NCI-H2029 treated with DMSO at 0.1 percent for 48 hours (cell line): ENCODE measurements at places on chromosomes 11 and 22.

- DNase-seq: no peak
Observed at GRCh38 chr11:37411289-37411688, 813.3 kb upstream of the RAG2 start.

DNA sequence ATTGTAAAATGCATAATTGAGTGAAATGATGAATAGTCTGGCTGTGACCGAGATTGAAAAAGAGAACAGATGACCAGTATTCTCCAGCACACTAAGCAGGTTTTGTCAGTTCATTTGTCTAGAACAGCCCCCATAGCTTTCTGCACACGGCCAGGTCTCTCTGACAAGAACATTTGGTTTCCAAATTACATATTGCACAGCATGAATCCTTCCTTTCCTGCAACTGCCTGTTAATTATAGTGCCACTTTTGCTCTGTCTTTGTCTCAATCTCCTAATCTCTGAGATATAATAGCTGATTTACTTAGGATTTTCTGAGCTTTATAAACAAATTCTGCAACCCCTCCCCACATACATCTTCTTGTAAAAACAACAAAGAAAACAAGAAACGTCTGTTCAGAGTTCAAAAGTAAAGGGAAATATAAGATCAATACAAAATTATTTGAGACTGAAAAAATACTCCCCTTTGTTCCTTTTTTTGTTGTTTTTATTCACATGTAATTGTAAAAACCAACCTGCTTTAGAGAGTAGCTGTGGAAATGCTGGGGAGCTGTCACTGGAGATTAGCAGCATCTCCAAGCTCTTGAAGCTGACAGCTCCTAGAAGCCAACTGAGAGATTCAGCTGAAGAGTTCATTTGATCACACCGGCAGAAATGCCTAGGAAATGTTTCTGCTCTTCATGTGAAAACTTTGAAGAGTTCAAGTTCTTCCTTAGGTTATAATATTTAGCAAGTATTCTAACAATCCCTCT is 998.1 kb downstream of the DLG2 start:
- DNase-seq: no peak

DNA sequence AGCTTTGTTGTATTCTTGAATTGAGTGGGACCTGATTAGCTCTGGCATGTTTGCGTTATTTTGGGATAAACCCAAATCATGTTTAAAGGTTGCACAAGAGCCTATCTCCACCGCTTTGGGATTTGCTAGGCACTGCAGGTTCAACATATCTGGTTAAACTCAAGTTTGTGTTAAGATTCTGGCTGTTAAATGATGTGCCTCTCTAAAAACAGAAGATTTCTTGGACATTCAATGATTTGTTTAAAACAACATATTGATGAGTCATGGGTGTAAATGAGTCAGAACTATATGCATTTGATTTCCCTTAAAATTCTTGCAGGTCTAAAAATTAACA is 67.4 kb downstream of the AMOTL1 start:
- DNase-seq: no peak

DNA sequence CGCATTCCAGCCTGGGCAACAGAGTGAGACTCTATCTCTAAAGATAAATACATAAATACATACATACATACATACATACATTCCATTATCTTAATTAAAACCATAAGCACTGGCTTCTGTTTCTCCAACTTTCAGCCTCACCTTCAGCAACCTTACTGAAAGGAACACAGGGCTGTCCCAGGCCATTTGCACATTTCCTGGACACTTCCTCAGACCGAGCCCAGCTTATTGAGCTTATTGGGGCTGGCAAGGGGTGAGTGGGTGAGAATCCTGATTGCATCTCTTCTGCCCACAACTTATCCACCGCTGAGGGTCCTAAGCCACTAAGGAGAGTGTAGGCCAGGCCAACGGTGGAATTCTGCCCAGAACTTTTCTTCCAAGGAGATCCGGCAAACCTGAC is 16.5 kb upstream of the LRP5 start:
- no peak for DNase-seq

- DNase-seq: no peak
Observed at GRCh38 chr11:21104641-21105040, 435.3 kb downstream of the NELL1 start.

- no peak for DNase-seq
Observed at GRCh38 chr11:82557274-82557673, 176.4 kb downstream of the FAM181B start.

GRCh38 chr11:10809373-10810160 is 841 bp upstream of the EIF4G2 start:
- DNase-seq: no peak

DNA sequence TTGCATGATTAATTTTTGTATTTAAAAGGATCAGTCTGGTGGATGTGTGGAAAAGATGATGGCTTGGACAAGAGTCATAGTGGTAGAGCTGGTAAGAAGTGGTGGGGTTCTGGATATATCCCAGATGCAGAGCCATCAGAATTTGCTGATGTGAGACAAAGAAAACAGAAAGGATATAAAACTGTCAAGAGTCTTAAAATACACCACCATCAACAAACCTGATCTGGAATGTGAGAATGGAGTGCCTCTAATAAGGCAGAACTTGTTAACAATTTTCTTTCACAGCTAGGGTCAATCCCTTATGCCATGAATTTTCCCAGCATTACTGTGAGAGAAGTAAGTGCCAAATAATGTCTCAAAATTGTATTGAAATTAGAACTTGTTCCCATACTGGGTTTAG is 215.4 kb downstream of the METTL15 start:
- no peak for DNase-seq

GRCh38 chr11:43486141-43486540 is 127.4 kb downstream of the TTC17 start:
- no peak for DNase-seq

DNA sequence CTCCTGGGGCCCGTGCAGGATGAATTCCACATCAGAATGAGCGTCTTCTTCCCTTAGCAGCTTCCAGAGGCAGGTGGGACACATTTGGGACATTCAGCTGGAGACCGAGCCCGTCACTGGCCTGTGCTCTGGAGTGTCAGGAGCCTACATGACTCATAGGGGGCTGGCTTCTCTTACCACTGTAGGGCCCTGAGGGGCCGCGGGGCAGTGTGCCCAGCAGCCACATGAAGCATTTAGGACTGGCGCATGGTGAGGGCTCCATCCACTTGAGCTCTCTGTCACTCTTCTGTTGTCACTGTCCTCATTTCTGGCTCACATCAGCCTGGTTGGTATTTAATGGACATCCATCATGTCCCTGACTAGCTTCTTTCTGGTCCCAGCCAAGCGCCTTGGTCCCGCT is 38.0 kb upstream of the TEF start:
- no peak for DNase-seq

DNA sequence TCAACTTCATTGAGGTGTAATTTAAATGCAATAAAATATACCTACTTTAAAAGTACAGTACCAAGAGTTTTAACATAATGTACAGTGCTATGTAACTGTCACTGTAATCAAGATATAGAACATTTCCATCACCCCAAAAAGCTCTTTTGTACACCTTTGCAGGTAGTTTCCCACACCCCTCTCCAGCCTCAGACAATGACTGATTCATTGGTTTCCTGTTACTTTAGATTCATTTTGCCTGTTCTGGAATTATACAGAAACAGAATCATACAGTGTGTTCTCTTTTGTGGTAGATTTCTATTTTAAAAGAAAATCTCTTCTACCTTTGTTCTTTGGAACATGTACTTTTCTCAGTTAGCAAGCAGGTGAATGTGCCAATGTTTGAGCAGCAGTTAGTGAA is 38.2 kb downstream of the SHISA8 start:
- no peak for DNase-seq

- DNase-seq: no peak
Observed at GRCh38 chr11:122882189-122882856, at the start of gene JHY. Gene JHY, plus strand, starts transcription at chr11:122882759. Its CDS starts 3,091 bp downstream, at chr11:122885850.

- DNase-seq: no peak
Observed at GRCh38 chr11:25730230-25730629, 601.7 kb upstream of the ANO3 start.

DNA sequence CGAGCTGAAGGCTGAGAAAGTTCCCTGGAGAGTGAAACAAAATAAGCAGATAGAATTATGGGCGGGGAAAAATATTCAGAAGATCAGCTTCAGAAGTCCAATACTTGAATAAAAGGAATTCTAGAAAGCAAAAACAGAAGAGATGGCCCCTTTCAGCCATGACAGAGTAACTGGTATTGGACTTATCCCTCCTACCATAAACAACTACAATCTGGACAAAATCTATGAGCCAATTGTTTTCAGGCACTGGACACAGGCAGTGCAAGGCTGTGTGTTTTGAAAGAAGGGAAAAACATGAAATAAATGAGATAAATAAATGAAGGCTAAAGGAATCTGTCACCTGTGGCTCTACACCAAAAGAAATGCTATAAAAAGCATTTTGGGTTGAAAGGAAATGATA is 25.7 kb downstream of the FEZ1 start:
- DNase-seq: no peak

DNA sequence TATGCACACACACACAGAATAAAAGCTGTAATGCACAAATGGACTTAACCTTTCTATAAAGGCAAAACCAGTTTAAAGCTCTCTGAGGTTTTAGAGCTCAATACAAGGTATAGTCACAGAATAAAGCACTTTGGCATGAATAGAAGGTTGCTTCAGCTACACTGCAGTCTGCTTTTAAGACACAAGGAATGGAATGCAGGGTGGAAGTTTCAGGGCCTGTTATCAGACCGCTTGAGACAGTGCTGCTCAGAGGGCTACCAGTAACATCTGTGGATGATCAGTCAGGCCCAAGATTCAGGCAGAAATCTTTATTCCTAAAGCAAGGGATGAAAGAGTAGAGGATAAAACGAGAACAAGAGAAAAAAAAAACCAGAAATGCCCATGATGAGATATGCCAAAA is 46.7 kb downstream of the CD44 start:
- DNase-seq: no peak

DNA sequence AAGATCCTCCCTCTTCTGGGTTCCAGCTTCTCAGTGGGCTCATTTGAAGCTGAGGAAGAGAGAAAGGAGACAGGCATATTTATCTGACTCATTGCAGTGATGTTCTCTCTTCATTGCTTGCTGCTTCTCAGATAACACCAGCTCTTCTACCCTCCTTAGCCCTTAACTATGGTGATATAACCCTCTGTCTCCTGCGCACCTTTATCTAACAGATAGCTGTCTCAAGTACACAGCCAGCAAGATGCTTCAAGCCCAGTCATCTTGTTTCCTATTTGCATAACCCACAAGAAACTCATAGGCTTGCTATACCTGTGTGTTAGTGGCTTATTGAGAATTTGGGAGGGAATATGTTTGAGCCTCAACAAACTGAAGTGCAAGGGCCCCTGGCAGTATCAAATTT is 12.6 kb downstream of the PRSS23 start:
- no peak for DNase-seq

- DNase-seq: peak; percentile 63
Observed at GRCh38 chr11:45899448-45900174, 7.5 kb downstream of the FREY1 start.

GRCh38 chr11:69044111-69045013 is 4.4 kb upstream of the TPCN2 start:
- no peak for DNase-seq

- no peak for DNase-seq
Observed at GRCh38 chr11:1937616-1938342, 9.4 kb upstream of the MRPL23 start.

- DNase-seq: no peak
Observed at GRCh38 chr11:80519596-80520506, 1079.0 kb upstream of the TENM4 start.

- DNase-seq: no peak
Observed at GRCh38 chr11:33828604-33829429, 54.5 kb upstream of the FBXO3 start.

DNA sequence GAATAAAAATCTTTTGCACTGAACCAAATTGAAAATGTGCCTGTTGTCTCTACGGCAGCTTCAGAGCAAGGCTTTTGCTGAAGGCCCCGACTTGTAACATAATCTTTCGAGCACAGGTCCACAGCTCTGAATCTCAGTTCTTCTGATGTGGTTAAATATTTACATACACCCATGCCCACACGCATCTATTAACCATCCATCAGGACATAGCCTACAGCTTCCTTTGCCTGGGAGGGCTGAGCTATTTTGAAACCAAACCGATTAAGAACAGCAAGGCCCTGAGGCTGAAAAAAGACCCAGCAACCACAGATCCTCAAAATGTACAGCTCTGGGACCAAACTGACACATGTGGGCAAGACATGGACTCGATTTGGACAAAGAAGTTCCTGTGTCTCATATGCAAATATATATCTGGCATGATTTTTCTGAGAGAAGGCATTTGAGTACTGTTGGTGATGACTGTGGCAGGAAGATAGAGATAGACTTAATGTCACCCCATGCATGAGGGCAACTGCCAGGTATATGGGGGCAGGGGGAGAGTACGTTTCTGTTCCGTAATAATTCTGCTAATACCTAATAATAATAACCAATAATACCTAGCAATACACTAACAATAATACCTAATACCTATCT is 322.7 kb upstream of the PLET1 start:
- no peak for DNase-seq

DNA sequence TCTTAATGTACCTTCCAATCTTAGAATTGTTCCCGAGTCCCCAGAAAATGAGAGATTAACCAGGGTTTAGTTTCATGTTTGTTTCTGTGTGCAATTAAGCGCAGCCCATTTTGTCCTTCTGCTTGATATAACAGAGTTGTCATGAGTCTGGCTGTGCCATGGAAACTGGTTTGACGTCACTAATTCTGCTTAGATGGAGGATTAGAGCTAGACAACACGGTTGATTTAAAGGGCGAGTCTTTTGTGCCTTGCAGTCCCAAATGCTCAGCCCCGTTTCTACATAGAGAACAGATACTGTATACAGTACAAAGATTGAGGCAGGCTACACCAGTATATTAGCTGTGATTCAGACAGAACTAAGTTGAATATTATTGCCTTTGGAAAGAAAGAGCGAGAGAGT is 45.5 kb upstream of the ALKBH3 start:
- DNase-seq: no peak

- peak; percentile 17 for DNase-seq
Observed at GRCh38 chr11:10669258-10670033, 24.1 kb downstream of the IRAG1 start.

- DNase-seq: no peak
Observed at GRCh38 chr11:45259592-45259991, 26.5 kb downstream of the SYT13 start.

DNA sequence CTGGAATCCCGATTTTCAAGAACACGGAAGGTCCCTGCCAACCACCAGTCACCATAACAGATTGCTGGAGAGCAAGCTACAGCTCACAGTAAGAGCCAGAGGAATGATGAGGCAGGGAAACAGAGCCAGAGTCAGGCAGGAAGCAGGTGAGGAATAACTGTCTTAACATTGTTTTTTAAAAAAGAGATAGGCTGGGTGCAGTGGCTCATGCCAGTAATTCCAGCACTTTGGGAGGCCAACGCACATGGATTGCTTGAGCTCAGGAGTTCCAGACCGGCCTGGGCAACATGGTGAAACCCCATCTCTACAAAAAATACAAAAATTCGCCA is 13.5 kb upstream of the CASTOR1 start:
- DNase-seq: no peak
